ENCODE measurements at places on chromosomes 2 and 18.

DNA sequence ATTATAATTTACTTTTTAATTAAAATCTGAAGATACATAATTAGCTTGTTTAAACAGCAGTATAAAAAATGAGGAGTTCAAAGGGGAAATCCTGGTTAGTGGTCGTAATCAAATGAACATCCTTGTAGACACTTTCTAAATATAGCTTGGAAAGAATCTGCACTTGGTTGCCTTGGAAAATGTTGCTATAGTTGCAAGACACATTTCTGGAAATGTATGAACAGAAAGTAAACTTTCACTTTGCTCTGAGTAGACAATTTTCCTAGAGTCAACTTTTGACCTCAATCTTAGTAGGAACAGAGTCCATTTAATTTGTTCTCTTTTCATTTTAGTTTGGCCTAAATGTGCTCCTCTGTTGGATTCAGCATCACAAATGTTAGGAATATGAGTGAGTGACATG is 38.3 kb downstream of the GCA start:
- DNase-seq, result no peak

DNA sequence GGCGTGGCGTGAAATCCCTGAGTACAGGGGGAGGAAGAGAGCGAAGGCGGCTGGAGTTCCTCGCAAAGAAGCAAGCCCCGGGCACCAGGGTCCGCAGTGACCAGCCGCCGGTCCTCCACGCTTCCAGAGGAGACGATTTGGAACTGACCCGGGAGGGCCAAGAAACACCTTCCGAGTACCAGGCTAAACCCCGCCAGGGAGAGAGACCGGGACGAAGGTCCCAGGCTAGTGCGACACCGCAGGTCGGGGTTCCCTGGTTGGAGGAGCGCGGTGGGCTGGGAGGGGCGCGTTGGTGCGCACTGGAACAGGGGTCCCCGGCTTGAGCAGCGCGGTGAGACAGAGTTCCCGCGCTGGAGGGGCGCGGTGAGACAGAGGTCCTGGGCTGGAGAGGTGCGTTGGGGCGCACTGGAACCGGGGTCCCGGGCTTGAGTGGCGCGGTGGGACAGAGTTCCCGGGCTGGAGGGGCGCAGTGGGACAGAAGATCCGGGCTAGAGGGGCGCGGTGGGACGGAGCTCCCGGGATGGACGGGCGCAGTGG is 901 bp downstream of the WDFY1 start:
- DNase-seq, result peak; percentile 69

GRCh38 chr2:19797871-19798270 is 103.9 kb downstream of the TTC32 start:
- no peak for DNase-seq

DNA sequence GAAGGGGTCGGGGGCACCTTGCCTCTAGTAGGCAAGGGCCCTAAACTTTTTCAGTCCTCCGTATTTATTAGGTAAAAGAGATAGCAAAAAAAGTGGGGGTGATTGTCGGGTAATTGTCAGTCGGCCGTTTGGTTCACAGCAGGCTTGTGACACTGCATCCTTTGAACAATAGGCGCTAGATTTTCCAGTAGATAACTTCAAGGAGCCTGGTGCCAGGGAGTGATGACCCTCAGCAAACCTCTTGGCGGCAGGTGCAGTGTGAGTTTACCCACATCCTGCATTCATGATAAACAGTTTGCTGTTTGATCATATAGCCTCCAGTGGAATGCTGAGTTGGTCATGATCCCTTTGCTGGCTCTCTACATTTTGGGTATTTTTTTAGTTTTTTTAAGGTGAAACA is 22.9 kb downstream of the SERPINB8 start:
- no peak for DNase-seq

- DNase-seq, result no peak
Observed at GRCh38 chr2:135905679-135906078, 29.4 kb upstream of the MCM6 start.

DNA sequence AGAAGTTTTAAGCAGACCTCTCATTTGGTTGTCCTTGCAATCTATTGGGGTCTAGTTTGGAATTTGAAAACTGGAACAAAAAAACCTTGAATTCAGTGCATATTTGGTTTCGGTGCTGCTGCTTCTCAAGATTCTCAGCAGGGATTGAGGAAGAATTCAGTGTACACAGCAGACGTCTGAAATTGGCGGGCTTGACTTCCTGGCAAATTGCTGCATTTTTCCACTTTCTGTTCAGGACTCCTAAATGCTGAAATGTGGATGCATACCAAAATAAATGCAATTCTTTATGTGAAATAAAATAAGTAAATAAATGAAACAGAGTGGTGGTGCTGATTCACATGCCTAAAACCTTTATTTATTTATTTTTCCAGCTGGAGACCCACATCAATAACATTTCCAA is 332.4 kb upstream of the KYNU start:
- no peak for DNase-seq

- DNase-seq, result no peak
Observed at GRCh38 chr2:60834270-60834717, 47.1 kb upstream of the REL start.

DNA sequence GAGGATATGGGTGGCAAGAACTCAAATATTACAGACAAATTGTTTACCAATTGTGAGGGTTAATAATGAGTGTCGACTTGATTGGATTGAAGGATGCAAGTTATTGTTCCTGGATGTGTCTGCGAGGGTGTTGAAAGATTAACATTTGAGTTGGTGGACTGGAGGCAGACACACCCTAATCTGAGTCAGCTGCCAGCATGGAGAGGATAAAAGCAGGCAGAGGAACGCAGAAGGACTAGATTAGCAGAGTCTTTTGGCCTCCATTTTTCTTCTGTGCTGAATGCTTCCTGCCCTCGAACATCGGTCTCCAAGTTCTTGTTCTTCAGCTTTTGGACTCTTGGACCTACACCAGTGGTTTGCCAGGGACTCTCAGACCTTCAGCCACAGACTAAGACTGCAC is 1503.7 kb downstream of the LRP1B start:
- no peak for DNase-seq

- DNase-seq, result no peak
Observed at GRCh38 chr2:23505984-23506380, 121.0 kb downstream of the KLHL29 start.

DNA sequence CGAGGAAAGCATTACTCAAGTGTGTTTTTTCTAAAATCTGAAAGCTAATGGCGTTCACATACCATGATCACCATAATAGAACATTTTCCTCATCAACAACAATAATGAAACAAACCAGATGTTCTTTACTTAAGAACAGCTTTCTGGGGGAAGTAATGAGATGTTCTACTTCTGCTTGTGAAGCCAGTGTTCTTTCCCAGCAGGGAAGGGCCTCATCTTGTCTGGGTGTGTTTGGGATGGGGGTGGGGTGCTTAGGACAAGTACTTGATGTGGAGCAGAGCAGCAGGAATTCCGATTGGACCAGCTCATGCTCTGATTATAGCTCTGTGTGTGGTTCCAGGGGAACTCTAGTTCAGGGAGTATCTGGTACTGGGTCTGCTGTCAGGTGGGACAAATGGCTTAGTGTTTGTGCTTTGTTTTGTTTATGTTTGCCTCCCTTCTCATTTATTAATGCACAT is 163.0 kb upstream of the NOSTRIN start:
- DNase-seq, result no peak

- no peak for DNase-seq
Observed at GRCh38 chr2:85594715-85595300, 737 bp upstream of the RNF181 start.

DNA sequence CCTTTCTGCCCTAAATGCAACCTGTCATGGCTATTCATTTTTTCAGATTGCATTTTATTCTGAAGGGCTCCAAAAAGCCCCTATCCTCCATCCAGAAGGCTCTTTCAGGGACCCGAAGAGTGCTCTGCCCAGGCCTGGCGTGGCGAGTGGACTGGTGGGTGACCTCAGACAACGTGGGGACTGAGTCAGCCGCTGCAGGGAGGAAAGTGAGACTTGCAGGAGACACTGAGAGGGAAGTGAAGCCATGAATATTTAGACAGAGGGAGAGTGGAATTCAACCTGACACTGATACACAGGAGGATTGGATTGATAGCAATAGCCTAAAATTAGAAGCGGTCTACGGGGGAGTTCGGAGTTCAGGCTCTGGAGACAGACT is 63.6 kb upstream of the SIX2 start:
- no peak for DNase-seq

DNA sequence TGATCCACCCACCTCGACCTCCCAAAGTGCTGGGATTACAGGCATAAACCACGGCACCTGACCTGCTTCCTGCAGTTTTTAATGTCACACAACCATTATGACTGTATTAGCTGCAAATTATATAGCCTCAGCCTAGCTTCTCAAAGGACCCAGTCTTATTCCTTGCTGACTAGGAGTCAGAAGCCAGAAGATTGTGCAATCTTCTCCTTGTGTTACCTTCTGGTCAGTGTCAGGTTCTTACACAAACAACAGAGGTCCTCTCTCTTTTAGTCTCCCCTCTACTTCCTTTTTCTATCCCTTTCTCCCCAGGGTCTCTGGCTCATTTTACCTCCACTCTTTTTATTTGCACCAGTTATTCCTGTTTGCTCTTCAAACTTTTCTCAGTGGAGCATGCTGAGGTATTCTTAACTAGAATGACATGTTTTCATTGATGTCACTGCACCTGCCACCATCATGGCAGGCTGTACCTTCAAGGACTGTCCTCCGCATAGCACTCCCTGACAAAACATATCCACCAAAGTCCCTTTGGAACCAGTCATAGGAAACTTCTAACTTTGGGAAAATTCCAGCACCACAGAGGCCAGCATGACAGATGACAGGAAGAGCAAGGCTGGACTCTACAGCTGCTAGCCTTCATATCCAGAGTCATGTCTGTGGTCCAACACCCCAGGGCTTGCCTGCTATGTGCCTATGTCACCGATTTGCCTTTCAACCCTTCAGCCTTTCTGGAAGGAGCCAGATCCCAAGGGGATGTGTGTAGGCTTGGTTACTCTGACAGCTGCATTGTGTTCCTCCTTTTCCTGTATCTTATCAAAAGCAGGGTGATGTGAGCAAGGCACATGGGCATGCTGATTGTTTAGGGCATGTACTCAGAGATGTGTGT is 45.2 kb upstream of the EPC2 start:
- DNase-seq, result no peak

GRCh38 chr2:109519513-109519912 is 94.3 kb downstream of the SEPTIN10 start:
- DNase-seq, result no peak

GRCh38 chr2:53631313-53632125 is 136.1 kb upstream of the CHAC2 start:
- DNase-seq, result no peak

- no peak for DNase-seq
Observed at GRCh38 chr2:203719456-203720410, 13.3 kb downstream of the CD28 start.

DNA sequence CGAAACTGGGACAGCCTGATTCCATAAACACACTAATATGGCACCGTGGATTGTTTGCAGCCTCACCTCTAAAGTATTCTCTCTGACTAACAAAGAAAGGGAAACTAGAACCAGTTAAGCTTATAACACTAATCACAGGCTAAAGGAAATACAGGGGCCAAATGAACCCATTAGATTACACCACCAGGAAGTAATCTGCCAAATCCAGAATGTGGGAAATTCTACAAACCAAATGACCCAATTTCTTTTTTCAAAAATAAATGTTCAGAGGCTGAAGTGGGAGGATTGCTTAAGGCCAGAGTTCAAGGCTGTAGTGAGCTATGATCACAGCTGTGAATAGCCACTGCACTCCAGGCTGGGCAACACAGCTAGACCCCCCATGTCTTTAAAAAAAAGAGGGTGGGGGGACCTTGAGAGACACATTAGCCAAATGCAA is 1.5 kb upstream of the MPPE1 start:
- no peak for DNase-seq

DNA sequence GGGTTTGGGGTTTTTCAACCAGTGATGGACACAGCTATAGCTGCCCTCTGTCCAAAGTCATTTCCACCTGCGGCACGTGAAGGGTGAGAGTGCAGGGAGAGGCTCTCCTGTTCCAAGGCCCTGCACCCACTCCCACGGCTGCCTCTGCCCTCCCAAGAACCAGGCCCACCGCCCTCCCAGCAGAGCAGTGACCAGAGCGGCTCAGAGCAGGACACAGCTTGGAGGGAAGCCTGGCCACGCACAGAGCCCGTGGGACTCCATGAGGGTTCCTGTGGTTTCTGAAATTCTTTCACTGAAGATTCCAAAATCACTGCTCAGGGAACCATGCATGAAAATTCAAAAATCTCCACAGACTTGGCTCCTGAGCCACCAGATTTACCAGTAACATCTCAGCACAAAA is 67.3 kb upstream of the SALL3 start:
- no peak for DNase-seq

DNA sequence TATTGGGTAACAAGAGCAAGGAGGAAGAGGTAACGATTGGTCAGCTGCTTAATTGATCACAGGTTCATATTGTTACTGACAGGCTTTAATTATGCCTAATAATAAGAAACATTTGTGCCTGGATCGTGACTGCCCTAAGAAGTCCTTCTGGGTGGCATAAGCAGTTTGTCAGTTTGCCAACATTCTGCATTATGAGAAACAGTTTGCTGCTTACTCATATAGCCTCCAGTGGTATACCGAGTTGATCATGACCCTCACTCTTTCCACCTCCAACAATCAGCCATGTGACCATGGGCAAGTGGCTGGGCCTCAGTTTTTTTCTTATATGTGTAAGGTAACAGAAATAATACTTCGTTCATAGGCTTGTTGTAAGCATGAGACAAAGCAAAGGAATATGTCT is 96.6 kb upstream of the CABLES1 start:
- no peak for DNase-seq

DNA sequence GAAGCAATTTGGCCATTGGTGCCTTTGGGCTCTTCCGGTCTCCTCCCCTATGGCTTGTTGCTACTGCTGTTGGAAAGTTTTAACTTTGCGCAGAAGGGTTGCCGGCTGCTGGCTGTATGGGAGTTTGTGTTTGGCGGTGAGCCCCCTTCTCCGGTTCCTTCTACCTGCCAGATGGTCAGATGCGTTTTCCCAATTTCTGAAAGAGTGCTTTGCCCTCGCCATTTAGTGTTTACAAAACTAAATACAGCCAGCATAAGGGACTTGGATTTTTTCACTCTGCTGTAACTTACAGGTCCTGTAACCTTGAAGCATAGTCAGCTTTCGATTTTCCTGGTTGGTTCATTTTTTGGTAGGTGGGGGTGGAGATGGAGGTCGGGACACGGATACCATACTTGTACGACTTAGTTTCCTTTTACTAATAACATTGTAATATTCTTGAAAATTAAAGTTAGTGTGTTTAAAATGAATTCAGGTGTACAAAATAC is 604 bp downstream of the COQ10B start:
- DNase-seq, result no peak

Data from head of caudate nucleus (tissue), 42 donors.